Iris pigment epithelial cell (primary cell): ENCODE measurements at places on chromosomes 13 and 19.

- peak; percentile 18 for DNase-seq
Measured at GRCh38 chr13:35283856-35284255, 192.6 kb downstream of the MAB21L1 start.

- DNase-seq: no peak
Measured at GRCh38 chr19:5059213-5059574, 90.3 kb downstream of the KDM4B start.

DNA sequence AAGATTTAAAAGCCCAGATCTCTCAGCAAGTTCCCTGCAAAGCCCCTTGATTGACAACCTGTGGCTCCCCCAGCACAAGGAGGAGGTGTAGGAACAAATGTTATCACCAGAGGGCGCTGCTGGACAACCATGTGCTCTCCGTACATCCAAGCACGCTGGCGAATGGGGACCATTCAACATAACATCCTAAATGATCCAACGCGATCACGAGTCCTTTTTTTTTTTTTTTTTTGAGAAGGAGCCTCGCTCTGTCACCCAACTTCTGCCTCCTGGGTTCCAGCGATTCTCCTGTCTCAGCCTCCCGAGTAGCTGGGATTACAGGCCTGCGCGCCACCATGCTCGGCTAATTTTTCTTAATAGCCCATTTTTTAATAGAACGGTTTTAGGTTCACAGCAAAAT, 52.0 kb downstream of the NWD1 start:
- DNase-seq: peak; percentile 71

DNA sequence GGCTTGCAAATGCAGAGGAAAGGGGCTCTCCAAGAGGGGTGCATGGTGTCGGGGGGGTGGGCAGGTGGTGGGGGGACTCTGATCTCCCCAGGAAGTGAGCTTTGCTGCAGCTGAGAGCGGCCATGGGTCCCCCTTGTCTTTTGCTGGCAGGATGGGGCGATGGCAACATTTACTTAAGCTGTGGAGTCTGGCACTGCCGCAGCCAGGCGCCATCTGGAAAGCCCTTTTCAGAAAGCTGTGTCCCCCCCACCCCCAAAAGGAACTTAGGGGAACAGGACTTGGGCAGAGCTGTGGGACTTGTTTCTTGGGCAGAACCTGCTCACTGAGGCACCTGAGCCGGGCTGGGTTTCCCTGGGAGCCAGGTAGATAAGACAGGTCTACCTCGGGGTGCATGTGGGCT, 80.7 kb downstream of the ZNF536 start:
- no peak for DNase-seq

DNA sequence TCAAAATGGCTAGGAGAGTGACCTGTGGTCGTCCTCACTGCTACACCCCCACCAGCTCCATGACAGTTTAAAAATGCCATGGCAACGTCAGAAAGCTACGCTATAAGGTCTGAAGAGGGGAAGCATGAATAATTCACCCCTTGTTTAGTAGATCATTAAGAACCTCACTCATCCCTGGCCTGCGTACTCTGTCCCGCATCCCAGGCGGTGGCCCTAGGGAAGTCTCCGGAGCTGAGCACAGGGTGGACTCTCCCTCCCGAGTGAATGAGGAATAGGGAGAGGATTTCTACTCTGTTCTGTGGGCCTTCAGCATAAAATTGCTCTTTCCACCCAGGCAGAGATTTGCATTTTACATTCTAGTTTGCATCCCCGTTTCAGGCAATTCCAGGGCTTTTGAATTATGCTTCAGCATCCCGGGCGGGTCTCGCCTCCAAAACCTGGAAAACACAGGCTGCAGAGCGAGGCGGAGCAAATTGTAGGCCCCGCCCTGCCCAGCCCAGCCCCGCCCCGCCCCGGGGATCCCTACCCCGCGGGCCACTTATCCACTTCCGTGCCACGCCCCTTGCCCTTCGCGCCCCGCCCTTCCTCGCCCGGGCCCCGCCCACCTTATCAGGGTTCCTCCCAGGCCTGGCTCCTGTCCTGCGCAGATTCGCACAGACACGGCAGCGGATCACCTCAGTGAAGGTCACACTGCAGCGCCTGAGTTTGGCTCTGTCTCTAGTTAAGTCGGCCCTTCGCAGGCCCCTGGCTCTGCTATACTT, 7.5 kb upstream of the ZNF525 start:
- no peak for DNase-seq

DNA sequence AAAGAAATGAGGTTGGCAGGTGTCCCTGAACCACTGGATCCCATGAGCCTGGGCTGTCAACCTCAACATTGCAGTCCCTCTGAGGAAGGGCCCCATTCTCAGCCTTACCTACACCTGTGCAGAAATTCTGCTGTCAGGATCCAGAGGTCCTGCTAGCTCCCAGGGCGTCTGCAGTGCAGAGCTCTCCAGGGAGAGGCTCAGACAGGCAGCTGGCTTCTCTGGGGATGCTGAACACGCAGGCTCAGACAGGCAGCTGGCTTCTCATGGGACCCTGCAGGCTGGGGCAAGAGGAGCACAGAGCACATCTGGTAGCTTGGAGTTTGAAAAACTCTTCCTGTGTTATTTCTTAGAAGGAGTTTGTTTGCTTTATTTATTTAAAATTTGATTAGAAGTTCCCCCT, 50.9 kb downstream of the TMEM255B start:
- DNase-seq: no peak

- no peak for DNase-seq
Measured at GRCh38 chr13:48575031-48575430, 42.2 kb upstream of the RCBTB2 start.

- DNase-seq: peak; percentile 4
Measured at GRCh38 chr13:82803341-82803740, 1078.9 kb downstream of the SLITRK1 start.

DNA sequence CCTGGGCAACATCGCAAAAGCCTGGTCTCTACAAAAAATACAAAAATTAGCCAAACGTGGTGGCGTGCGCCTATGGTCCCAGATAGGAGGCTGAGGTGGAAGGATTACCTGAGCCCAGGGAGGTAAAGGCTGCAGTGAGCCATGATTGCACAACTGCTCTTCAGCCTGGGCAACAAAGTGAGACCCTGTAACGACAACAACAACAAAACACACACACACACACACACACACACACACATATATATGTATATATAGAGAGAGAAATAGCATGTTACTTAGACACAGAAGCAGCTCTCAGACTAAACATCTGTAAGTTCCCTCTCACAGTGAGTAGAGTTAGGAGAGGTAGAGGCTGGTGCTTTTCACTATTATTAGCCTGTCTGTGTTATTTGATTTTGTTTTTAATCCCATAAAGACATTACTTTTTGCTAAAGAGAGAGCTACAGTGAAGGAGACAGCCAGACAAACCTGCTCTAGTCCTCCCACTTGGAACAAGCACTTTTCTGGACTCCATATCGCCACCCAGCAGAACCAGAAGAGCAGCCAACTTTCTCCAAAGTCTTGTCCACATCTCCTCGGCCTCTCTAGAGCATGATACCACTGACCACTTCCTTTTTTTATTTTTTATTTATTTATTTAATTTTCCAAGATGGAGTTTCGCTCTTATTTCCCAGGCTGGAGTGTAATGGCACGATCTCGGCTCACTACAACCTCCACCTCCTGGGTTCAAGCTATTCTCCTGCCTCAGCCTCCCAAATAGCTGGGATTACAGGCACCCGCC, 2.8 kb upstream of the LIN7B start:
- no peak for DNase-seq

DNA sequence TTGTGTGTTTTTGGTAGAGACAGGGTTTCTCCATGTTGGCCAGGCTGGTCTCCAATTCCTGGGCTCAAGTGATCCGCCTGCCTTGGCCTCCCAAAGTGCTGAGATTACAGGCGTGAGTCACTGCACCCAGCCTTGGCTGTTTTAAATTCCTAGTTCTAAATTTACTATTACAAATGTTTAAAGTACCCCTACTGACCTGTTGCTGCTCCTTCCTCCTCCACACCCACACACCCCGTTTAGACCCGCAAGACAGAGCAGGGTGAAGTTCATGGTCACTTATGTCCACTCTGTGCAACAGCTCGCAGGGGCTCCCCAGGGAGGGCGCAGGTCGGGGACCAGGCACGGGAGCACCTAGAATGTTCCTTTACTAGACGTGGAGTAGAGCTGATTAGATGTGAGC, 28.7 kb downstream of the TMEM161A start:
- DNase-seq: peak; percentile 28

- DNase-seq: no peak
Measured at GRCh38 chr19:52520013-52520412, 7.5 kb upstream of the ZNF808 start.

- DNase-seq: peak; percentile 60
Measured at GRCh38 chr13:45219123-45219891, 18.5 kb upstream of the KCTD4 start.

- no peak for DNase-seq
Measured at GRCh38 chr13:79389026-79389425, 17.0 kb downstream of the RBM26 start.

DNA sequence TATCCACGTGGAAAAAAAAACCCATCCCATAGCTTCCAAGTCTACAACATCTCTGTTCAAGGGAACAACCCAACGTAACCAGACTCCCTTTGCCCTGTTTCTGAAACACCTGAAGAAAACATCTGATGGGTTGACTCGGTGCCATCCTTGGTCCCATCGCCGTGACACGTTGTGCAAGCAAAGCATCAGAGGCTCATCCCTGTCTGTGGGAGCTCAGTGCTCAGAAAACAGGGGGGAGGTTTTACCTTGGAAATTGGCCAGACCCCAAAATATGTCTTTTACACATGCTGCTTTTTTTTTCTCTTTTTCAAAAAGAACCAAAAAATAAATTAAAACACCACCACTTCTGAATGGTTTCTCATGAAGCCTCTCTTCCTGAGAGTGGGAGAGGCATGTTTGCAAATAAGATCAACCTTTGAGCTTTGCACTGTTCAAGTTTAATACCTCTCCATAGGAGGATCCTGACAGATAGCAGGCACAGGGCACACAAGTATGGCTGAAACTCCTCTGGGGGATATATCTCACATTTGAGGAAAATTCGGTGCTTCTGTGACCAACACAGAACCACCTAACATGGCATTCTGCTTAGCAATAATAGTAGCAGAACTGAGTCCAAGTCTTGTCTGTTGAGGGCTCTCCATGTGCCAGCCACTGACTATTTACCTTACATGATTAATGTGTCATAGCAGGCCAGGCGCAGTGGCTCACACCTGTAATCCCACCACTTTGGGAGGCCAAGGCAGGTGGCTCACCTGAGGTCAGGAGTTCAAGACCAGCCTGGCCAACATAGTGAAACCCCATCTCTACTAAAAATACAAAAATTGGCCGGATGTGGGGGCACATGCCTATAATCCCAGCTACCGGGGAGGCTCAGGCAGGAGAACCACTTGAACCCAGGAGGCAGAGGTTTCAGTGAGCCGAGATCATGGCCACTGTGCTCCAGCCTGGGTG, 7.0 kb upstream of the PVR start:
- no peak for DNase-seq

- peak; percentile 29 for DNase-seq
Measured at GRCh38 chr13:33087790-33088189, 71.6 kb downstream of the KL start.

DNA sequence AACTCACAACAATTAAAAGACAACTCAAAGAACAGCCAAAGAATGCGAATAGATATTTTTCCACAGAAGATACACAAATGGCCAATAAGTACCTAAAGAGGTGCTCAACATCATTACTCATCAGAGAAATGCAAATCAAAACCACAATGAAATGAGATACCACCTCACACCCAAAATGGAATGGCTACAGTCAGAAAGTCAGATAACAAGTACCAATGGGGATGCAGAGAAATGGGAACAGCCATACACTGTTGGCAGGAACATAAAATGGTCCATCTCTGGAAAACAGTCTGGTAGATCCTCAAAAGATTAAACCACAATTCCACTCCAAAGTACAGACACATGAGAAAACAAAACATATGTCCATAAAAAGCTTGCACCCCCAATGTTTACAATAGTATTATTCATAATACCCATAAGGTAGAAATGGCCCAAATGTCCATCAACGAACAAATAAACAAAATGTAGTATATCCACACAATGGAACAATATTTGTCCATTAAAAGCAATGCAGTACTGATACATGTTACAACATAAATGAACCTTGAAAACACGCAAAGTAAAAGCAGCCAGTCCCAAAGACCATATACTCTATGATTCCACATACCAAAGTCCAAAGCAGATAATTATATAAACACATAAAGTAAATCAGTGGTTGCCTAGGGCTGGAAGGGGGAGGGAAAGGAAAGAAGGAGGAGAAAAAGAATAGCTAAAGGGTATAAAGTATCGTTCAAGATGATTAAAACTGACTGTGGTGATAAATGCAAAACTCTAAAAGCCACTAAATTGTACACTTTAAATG, 19.6 kb downstream of the USP12 start:
- peak; percentile 43 for DNase-seq

GRCh38 chr13:57627663-57628062, 3.9 kb upstream of the PCDH17 start:
- peak; percentile 25 for DNase-seq

GRCh38 chr13:111115061-111115964, at the start of gene ARHGEF7:
Gene ARHGEF7 (plus strand): TSS chr13:111115310. CDS start chr13:111115527, 217 bp downstream.
- DNase-seq: no peak

GRCh38 chr19:24033963-24034342, 53.0 kb upstream of the ZNF254 start:
- peak; percentile 81 for DNase-seq

DNA sequence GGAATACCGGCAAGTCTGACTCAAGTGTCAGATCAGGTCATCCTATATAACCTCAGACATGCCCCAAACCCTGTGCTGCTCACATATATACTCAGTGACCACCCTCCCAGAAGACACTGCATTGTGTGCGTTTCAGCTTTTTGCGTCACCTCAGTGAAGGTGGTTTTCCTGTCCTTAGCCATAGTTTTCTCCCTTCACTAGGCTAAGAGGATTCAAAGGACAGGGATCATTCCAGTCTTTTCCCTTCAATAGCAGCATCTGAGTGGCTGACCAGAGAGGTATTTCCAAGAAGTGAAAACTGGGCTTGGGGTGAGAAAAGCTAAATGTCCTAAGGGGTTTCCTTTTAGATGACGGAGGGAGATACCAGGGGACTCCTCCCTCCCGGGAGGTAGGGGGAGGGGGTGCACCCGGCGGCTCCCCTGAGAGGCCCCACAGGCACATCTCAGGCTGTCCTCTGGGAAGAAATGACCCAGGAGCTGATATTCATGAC, 12.7 kb upstream of the OR10H1 start:
- no peak for DNase-seq
